ENCODE measurements at places on chromosomes 12 and 14.

GRCh38 chr14:53380052-53380866, 227.1 kb upstream of the DDHD1 start:
- no peak for DNase-seq

DNA sequence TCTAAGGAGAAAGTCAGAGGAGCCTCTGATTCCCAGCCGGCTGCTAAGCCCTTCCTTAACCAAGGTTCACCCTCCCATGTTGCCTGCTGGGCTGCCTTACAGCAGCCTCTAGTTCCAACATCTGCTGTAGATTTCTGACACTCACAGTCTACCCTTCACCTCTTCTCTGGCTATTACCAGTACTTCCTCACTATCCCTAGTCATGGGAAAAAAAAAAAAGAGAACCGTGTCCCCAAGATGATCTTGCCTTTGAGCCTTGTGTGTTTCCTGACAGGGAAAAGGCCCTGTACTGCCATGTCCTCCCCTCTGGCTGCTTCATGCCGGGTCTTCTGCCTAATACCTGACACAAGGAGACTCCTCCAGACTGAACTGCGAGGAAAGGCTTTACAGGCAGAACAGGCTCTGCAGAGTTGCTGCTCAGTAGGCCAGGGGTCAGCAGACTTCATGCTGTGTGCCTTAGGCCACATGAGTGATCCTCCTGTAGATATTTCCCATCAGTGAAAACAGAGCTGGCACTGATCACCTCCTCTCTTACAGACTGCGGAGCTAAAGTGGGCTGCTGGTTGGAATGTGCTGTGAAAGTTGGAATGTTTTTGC, 46.8 kb downstream of the PRKCH start:
- DNase-seq, result peak; percentile 60

GRCh38 chr12:114408886-114409851, 3.2 kb upstream of the TBX5 start:
- DNase-seq, result no peak

DNA sequence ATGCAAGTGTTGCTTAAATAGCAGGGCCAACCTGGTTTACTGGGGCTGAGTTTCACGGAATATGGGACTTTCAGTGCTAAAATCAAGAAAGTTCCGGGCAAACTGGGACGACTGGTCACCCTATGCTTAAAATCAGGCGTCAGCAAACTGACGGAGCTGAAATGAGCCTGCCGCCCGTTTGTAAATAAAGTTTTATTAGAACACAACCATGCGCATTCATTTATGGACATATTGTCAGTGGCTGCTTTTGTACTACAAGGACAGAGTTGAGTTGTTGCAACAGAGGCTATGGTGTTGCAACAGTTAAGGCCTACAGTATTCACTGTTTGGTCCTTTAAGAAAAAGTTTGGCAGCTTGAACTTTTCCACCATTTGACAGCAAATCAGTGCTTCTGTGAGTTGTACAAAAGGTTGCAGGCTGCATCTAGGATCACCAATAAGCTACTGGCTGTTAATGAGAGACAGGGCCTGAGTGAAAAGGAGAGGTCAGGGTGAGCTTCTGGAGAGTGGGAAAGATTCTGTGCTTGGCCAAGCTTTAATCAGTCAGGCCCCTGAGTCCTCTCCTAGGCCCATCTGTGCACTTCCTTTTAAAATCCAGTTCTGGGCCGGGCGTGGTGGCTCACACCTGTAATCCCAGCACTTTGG, 13.3 kb downstream of the SELPLG start:
- no peak for DNase-seq

GRCh38 chr14:68927956-68928675, 51.0 kb downstream of the ACTN1 start:
- DNase-seq, result no peak

DNA sequence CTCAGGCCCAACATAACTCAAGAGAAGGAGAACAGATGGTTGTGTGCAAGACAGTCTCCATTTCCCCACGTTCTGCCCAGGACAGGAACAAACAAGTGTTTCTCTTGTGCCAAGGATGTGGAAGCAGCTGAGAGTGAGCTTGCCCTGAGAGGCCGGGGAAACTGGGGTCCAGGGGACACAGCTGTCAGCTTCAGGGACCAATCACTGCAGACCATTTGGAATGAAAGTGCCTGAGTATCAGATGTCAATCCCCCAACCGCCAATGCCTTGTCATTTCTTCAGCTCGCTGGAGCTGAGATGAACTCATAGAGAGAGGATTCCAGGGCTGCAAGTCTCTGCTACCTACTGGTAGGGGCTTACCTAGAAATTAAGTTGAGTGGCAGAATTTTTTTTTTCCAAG, 71.9 kb upstream of the METAP2 start:
- DNase-seq, result no peak

DNA sequence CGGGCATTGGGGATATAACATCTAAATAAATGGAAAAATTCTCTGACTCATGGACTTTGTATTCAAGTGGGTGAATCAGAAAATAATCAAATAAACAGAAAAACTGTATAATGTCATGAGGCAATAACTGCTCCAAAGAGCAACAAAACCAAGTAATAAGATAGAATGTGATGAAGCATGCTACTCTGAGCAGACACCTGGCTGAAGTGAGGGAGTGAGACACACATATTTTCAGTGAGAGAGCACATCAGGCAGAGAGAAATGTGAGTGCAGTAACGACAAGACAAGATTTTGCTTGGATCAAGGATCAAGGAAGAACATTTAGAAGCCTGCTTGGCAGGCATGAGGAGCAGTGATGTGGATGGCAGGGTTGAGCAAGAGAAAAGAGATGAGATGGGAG, 75.8 kb upstream of the CCDC91 start:
- DNase-seq, result no peak

GRCh38 chr12:75503459-75503858, 8.0 kb downstream of the KRR1 start:
- no peak for DNase-seq

- no peak for DNase-seq
These were observed 3.1 kb upstream of the TPH2 start for GRCh38 chr12:71935594-71935993.

- no peak for DNase-seq
These were observed 9.8 kb downstream of the PSEN1 start for GRCh38 chr14:73146111-73146510.

GRCh38 chr12:111942557-111942956, 70.4 kb downstream of the TMEM116 start:
- no peak for DNase-seq

DNA sequence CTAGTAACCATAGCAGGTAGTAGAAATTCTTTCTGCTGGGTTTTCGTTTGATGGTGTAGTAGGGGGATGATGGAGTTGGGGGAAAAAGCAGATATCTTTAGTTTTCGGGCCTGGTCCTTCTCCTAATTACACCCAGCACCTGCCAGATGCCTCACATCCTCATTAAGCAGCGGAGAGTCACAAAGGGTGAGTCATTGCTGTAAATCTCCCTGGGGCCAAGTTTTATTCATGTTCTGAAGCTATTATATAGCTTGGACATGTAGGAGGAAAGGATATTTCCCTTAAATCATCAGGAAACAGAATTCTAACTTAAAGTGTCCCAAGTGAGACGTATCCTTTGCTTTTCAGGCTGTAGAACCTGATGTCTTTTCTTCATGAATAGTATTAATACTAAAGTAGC, 4.9 kb upstream of the NECAP1 start:
- DNase-seq, result no peak

GRCh38 chr12:117567644-117568216, 206.3 kb upstream of the NOS1 start:
- DNase-seq, result no peak

GRCh38 chr14:29273513-29273912, 506.9 kb downstream of the FOXG1 start:
- DNase-seq, result no peak

- DNase-seq, result no peak
These were observed 624.8 kb upstream of the NOVA1 start for GRCh38 chr14:27222671-27223070.

DNA sequence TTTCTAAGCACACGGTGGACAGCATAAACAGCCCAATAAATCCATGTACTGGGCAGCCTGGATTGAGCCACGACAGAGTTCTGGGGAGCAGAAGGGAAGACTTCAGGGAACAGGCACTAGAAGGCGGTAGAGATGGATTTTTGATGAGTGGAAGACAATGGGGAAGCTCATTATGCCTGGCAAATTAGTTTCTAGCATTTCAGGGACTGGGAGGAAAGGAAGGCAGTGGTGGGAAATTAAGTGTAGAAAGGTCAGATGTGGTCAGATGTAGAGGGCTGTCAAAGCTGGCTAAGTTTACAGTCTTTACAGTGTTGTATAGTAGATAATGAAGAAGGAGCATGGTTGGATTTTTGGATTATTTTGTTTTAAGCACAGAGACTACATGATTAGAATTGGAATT, 9.2 kb downstream of the EGLN3 start:
- no peak for DNase-seq

DNA sequence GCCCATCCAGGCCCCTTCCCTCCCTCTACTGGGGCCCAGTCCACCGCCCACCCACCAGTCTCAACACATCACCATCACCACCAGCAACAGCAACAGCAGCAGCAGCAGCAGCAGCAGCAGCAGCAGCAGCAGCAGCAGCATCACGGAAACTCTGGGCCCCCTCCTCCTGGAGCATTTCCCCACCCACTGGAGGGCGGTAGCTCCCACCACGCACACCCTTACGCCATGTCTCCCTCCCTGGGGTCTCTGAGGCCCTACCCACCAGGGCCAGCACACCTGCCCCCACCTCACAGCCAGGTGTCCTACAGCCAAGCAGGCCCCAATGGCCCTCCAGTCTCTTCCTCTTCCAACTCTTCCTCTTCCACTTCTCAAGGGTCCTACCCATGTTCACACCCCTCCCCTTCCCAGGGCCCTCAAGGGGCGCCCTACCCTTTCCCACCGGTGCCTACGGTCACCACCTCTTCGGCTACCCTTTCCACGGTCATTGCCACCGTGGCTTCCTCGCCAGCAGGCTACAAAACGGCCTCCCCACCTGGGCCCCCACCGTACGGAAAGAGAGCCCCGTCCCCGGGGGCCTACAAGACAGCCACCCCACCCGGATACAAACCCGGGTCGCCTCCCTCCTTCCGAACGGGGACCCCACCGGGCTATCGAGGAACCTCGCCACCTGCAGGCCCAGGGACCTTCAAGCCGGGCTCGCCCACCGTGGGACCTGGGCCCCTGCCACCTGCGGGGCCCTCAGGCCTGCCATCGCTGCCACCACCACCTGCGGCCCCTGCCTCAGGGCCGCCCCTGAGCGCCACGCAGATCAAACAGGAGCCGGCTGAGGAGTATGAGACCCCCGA, 6.8 kb upstream of the RNU7-1 start:
- DNase-seq, result no peak

GRCh38 chr14:89325959-89326358, 91.1 kb downstream of the FOXN3 start:
- DNase-seq, result no peak

DNA sequence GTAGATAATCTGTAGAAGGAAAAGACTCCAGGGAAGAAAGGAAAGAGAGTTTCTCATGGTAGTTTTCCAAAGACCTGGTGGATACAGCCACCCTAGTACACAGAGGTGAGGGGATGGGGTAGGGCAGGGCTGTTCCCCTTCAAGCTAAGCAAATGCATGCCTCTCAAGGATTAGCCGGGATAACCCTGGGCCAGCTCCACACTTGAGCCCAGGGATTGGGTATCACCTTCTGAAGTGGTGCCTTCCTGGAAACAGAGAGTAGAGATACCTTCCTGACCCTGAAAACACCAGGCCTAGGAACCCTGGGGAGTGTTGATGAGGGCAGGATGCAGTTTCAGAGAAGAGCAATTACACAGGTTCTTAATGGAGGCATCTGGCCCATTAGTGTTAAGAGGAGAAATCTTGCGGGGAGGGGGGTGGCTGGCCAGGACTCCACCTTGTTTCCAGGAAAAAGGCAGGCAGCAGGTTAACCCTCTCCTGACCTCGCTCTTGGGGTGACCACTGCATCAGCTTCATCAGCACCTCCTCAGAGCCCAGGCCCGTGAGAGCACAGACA, 106.9 kb upstream of the TMEM233 start:
- DNase-seq, result no peak

- DNase-seq, result no peak
These were observed 53.9 kb downstream of the ACACB start for GRCh38 chr12:109170324-109170723.

DNA sequence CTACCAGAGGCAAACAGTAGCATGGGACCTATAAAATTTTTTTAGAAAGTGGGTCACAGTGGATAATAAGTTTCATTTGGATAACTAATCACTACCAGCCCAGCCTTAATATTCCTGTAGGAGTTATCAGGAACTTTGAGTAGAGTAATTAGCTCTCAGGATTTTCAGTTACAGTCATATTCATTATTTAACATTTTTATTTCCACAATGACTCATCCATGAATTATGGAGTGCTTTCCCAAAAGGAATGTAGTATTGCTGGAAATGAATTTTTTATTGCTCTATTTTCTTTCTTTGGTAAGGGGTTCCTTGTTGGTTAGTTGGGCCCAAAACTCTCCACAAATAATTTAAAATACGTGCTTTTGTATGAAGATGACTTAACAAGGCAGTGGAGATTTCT, 53.7 kb downstream of the ERC1 start:
- no peak for DNase-seq

- DNase-seq, result no peak
These were observed 67.7 kb upstream of the ZDHHC17 start for GRCh38 chr12:76696186-76696585.

- DNase-seq, result no peak
These were observed 3.6 kb downstream of the TTC5 start for GRCh38 chr14:20302042-20302755.

DNA sequence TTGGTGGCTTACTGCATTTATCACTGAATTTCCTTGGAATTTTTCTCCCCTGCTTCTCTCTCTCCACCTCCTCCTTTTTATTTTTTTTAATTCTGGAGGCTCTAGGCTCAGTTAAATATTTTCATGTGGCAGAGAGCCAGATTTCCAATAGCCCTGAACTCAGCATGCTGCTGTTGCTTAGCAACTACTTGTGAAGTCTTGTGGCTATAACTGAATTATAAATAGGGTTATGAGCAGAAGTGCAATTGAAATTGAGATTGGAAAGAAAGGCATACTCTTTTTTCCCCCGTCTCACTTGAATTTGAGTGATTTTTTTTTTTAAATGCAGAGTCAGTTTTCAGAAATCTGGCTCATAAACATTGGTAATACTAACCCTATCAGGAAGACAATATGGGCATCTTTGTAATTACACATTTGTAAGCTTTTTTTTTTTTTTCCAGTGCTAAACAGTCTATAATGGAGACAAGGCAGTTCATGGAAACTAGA, 38.3 kb downstream of the ATF7IP start:
- DNase-seq, result no peak

GRCh38 chr12:62128175-62128975, 131.8 kb upstream of the USP15 start:
- no peak for DNase-seq

- no peak for DNase-seq
These were observed 115.0 kb downstream of the TPH2 start for GRCh38 chr12:72053604-72054003.

DNA sequence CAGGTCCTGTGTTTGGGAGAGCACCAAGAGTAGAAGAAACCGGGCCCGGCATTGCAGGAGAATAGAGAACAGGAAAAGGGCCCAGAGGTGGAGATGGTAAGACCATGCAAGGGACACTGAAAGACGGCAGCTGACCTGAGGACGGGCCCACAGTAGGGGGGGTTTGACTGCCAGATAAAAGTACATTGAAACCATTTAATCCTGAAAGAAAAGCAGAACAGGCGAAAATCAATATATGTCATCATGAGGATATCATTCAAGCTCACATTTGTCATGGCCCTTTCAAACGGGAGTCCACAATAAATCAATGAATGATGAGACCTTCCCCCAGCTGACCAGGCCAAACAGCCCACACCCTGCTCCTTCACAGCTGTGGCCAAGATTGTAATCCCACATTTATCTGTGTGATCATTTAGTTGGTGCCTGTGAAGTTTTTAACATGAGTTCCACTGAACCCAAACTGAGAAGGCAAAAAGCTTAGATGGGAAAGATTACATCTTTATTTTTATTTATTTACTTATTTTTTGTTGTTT, 39.5 kb downstream of the E2F7 start:
- DNase-seq, result no peak
